ENCODE measurements at places on chromosomes 3 and 15.

DNA sequence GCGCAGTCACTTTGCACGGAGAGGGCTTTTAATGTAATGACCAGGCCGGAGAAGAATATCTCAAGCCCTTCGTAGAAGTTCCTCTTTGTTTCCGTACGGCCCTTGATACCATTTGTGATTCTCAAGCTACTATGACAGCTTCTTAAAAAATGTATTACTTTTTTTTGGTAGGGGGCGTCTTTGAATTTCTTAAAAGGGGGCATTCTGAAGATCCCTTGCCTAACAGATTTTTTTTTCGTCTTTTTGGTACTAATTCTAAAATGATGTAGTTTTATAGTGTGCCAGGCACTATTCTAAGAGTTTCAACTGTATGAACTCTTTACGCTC, 614.0 kb downstream of the MCTP2 start:
- DNase-seq, result no peak

DNA sequence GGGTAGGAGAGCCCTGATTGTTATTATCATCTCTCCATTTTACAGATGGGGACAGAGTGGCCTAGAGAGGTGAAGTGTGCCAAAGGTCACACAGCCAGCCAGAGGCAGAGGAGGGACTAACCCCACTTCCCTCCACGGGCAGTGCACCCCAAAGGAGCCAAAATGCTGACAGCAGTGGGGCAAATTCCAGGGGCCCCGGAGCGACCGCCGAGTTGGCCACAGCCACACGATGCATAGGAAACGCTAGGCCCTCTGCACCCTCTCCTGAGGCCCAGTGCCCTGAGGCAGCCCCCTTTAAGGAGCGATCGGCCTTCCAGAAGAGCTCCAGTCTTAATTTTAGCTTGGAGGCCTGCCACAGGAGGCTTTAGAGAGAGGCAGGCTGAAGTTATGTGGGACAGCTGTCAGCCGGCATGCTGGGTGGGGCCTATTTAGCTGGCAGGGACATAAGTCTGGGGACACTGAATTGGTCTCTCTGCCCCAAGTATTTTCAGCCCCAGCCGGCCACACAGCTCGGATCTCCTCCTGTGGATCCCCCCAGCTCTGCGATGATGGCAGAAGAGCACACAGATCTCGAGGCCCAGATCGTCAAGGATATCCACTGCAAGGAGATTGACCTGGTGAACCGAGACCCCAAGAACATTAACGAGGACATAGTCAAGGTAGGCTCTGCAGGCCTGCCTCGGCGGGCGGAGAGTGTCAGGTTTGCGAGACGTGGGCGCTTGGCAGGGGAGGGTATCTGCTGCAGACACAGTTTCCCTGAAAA, at the start of gene CAV3:
Gene CAV3 (plus strand): TSS at position 471 of the 763 bp plus-strand sequence. CDS start 75 bp downstream, at position 546.
- no peak for DNase-seq

DNA sequence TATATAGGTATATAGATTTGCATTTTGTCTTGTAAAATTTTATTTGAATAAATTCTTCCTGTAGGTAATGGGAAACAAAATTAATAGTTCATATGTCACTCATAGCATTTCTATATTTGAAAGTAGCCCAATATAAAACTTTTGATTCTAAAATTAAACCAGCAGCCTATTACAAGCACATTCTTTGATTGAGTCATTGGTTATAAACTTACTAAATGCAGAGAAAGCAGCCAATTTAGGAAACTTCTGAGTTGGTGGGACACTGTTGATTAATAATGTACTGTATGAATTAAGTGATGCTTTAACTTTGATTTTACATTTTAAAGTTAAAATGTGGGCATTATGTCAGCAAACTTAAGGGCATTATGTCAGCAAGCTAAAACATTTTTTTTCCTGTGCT, 34.5 kb downstream of the NR1D2 start:
- no peak for DNase-seq

DNA sequence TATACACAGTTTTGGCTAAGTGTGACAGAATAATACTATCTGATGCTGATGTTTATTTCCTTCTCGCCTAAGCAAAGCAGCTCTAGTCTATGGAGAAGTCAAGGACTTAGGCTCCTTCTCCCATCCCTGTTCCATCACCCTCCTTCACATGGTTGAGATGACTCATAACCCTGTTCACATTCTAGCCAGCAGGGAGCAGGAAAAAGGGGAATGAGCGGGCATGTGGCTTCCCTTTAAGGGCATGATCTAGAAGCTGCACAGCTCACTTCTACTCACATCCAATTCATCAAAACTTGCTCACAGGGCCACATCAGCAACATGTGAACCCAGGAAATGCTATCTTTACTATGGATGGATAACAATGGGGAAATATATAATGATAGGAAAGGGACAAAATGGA, 40.9 kb downstream of the CBLB start:
- no peak for DNase-seq

DNA sequence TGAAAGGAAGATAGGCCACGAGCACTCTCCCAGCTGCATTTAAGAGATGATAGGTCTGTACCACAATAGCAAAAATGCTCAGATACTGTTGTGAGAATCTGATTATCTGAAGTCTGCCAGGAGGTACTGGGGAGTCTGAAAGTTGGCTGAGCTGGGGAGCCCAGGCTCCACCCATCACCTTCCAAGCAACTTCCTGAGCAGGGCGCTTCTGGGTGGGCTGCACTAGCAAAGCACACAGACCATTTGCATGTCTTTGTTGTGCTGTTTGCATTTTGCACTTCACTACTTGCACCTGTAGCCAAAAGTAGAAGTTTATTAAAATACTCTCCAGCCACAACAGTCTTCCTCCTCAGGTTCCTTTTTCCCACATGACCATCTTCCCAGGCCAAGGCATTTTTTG, 133.2 kb downstream of the ALDH1A2 start:
- no peak for DNase-seq

DNA sequence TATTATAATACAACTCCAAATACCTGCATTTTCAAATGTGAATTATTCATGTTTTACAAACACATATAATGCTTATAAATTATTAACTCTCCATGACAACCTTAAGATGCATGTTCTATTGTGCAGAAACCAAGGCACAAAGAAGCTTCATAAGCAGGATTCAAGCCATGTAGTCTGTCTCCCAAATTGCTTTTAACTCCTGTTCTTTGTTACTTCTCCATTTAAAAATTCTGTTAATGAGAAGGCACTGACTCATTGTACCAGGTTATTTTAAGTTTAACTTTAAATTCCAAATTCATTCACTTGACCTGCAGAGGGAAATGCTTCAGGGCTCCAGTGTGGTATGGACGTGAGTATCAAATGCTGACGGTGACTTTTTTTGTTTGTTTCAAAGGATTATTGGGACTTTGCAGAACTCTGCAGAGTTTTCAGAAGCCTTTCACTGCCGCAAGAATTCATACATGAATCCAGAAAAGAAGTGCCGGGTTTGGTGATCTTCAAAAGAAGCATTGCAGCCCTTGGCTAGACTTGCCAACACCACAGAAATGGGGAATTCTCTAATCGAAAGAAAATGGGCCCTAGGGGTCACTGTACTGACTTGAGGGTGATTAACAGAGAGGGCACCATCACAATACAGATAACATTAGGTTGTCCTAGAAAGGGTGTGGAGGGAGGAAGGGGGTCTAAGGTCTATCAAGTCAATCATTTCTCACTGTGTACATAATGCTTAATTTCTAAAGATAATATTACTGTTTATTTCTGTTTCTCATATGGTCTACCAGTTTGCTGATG, 100.0 kb downstream of the MME start:
- DNase-seq, result no peak

DNA sequence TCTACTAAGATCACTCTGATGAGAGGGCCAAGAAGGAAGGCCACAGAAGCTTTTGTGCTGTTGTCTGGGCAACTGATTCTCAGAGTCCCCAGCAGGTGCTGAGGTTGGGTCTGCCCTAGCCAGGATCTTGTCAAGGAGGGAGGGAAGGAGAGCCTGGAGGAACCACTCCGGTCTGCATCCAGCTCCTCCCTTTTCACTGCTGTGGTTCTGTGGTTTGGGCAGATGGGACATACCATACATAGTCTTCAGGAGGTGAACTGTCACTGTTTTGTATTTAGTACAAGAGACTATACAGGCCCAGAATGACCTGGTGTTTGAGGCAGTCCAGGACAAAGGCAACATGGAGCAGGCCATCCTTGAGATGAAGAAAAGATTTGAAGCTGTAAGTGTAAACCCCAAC, 21.9 kb downstream of the C3orf62 start:
- no peak for DNase-seq
